ENCODE measurements at places on chromosomes 16 and 17.

DNA sequence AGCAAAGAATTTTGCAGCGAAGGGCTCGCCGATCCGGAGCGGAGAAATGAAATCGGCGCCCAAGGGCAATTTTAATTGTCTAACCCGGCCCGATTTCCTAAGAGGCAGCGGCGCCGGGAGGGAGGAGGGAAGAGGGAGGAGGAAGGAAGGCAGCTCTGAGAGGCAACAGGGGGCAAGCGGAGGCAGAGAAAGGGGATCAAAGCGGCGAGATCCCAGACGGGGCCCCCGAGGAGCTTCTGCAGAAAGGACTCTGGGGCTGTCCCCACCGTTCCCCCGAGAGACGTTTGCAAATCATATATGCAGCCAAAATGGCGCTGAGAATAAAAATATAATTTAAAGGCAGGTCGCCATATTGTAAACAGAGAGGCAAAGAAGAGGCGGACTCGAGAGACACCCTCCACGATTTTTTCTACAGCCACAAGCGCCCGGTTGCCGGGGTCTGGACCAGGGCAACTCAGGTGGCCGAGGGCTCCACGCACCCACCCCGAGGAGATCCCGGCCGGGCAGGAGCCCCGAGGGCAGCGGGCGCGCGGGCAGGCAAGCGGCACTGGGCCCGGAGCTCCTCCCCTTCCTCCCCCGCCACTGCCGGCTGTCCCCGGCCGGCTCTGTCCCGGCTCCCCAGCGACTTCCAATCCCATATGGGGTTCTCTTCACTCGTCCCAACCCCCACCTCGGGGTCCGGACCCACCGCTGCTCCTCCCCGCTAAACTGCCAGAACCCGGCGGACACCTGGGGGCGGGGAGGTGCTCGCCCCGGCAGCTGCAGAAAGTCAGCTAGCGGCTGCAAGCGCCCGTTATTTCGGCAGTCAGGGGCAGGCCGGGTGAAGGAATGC lies 1.9 kb downstream of the PHF12 start:
- DNase-seq, result peak; percentile 72

DNA sequence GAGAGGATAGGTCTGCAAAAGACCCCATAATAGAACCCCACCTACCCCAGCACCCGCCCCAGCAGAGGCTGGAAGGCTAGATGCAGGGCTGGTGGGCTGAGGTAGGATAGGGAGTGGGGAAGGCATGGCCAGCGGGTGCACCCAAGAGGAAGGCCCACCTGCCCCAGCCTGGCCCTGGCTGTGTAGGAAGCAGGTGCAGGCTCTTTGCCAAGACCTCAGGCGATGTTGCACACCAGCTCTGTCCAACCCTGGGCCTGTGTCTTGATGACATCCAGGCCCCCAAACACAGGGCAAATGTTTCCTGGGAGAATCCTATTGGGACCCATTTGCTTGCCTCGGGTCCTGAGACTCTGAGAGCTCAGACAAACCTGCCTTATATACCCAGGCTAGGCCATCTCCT lies 12.2 kb downstream of the UNC119 start:
- DNase-seq, result no peak

GRCh38 chr17:47728214-47728877 lies 4.7 kb upstream of the TBX21 start:
- DNase-seq, result no peak

GRCh38 chr16:1620391-1620790 lies 8.2 kb downstream of the CRAMP1 start:
- DNase-seq, result peak; percentile 32

DNA sequence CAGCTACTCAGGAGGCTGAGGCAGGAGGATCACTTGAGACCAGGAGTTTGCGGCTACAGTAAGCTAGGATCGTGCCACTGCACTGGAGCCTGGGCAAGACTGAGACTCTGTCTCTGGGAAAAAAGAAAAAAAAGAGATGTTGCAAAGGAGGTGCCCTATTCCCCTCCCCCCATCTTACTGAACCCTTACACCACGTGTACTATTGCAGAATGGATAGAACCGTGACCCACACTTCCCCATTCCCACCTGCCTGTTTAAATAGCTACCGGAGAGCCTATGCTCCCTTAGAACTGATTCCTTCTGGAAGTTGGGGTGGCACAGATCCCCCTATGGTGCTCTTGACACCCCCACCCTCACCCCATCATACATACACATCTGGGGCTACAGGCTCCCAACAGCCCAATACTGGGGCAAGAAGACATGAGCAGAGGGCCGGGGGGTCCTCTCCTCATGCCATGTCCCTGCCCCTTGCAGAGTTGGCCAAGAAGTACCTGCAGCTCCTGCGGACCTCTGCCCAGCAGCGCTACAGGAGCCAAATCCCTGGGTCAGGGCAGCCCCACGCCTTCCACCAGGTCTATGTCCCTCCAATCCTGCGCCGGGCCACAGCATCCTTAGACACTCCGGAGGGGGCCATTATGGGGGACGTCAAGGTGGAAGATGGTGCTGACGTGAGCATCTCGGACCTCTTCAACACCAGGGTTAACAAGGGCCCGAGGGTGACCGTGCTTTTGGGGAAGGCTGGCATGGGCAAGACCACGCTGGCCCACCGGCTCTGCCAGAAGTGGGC lies 35.7 kb downstream of the NLRC5 start:
- DNase-seq, result no peak

GRCh38 chr16:64696866-64697265 lies 425.0 kb downstream of the CDH11 start:
- no peak for DNase-seq

DNA sequence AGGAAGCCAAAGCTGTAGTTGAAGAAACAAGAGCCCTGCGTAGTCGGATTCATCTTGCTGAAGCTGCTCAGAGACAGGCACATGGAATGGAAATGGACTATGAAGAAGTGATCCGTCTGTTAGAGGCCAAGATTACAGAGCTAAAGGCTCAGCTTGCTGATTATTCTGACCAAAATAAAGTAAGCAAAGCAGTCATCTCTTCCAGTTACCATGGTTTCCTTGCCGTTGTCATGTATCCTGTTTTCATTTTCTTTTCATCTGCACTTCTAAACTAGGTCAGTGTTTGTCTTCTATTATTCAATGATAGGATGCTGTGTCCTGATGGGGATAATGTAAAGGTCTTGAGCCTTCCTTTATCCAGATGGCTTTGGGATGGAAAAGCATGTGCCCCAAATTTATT lies 104.3 kb downstream of the STXBP4 start:
- no peak for DNase-seq

DNA sequence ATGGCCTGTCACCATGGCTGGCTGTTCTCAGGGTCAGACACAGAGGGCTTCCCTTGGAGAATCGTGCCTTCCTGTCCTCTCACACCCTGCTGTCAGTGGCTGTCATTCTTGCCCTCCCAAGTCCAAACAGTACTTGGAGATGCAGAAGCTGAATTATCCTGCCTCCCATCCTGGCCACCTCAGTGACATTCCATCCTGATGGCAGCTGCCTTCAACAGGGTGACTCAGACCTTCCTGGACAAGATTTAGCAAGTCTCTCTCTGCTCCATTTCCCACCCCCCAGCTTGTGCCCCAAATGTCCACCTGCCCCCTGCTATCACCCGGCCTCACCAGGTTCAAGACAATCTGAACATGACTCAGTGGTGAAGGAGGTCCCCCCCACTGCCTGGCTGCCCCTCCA lies 4.8 kb upstream of the KRT36 start:
- no peak for DNase-seq

- DNase-seq, result no peak
These were observed 869.5 kb upstream of the SOX9 start for GRCh38 chr17:71251276-71251675.

DNA sequence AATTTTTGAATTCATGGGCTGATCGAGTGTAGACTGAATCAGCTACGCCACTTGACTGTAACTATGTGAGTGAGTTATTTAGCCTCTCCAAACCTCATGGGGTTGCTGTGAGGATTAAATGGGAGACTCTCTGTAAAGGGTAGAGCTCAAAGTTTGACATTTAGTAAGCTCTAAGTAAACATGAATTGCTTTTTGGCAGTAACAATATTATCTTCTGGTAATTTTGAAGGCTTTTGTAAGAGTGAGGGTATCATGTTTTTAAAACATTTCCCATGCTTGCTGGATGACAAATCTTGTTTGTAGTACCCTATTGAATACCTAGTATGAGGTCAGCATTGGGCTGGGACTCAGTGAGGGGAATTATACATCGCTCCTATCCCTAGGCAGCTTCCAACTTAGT lies 35.3 kb downstream of the MRTFB start:
- DNase-seq, result no peak

- DNase-seq, result no peak
These were observed 11.9 kb downstream of the TBX2 start for GRCh38 chr17:61411261-61412142.

DNA sequence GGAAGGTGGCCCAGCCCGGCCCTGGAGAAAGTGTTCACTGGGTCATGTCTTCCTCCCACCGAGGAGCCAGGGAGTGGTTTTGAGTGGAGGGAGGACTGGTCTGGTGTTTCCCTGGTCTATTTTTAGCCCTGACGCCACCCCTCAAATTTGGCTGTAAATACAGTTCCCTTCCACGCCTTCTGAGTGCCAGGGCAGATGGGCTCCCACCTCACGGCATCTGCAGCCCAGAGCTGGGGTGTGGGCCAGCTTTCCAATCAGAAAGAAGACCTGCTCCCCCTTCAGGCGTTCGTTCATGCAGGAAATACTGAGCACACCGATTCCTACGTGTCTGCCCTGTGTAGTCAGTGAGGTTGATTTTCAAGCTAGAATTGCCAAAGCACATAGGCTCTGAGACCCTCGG lies 53.7 kb downstream of the SNX20 start:
- DNase-seq, result peak; percentile 36

GRCh38 chr17:77304746-77305473 lies 164.1 kb downstream of the SEC14L1 start:
- DNase-seq, result no peak

DNA sequence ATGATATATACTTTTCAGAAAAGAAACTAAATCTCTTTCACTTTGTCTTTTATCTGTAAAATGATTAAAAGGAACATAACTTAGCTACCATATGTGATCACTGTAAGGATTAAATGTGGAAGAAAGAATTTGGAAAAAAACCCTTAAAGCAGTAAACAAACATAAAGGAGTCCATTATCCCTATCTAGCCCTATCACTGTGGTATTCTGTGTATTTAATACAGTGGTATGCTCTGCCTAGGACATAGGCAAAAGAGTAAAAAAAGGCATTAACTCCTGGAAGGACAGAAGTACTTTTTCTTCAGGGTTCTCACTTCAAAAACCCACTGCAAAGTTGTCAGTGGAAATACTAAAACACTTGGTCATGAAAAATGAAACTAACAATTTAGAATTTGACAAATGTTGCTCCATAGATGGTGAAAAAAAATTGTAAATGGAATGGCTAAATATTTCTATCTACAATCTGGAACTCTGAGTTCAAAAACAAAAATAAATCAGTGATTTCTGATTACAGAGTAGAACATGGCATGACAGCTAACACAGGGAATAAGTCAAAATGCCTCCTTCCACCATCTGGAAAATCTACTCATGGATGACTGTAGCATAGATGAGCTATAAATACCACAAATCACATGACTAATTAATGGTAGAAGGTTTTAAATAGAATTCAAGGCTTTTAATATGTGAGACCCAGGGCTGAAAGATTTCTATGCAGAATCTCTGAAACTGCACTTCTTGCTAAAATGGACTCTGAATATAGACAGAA lies 140.1 kb downstream of the ITFG1 start:
- no peak for DNase-seq

GRCh38 chr17:65071861-65072260 lies 15.3 kb upstream of the GNA13 start:
- DNase-seq, result no peak

GRCh38 chr16:19744670-19745069 lies 26.6 kb downstream of the IQCK start:
- no peak for DNase-seq

GRCh38 chr17:63440770-63441335 lies 5.3 kb downstream of the CYB561 start:
- DNase-seq, result no peak

GRCh38 chr17:79645777-79646088 lies 34.9 kb upstream of the RBFOX3 start:
- no peak for DNase-seq

GRCh38 chr17:81612172-81612970 lies 24.5 kb downstream of the NPLOC4 start:
- DNase-seq, result no peak

- no peak for DNase-seq
These were observed 51.0 kb upstream of the IRX5 start for GRCh38 chr16:54879681-54880080.

DNA sequence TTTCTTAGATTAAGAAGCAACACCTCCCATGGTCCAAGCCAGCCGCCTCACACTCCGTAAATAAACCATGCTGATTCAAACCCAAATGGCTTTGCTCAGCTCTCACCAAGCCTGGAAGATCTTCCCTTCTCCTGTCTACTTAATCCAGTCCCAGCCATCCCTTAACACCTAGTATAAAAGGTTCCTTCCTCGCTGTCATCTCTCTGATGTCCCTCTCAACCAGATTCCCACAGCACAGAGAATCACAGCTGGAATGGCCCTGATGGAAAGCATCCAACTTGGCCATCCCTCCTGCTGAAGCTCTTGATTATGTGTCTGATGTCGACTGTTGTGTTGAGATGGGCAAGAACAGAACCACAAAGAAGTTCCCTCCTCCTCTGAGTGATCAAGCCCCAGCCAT lies 50.6 kb upstream of the ADCY9 start:
- DNase-seq, result no peak

- DNase-seq, result no peak
These were observed 3.6 kb downstream of the FOXN1 start for GRCh38 chr17:28509789-28510188.

DNA sequence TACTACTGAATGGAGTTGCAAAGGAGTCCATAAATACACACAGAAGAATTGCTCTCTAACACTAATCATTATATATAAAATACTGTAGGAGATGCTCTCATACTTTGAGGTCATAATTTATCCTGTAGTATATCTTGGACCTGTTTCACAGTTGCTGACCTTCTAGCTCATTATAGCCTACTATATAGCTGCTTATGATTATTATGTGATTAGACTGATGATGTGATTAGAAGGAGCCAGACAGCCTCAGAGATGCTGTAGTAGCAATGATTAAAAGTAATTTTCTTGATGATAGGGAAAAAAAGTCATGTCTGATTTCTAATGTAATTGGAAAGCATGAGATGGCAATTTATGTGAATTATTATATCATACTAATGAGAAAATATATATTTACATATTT lies 455.7 kb downstream of the CNTNAP4 start:
- no peak for DNase-seq

GRCh38 chr16:56871172-56871593 lies 6.2 kb downstream of the SLC12A3 start:
- peak; percentile 31 for DNase-seq

GRCh38 chr17:50944054-50944901 lies 78.1 kb upstream of the TOB1 start:
- peak; percentile 80 for DNase-seq

- DNase-seq, result no peak
These were observed 57.9 kb downstream of the BRIP1 start for GRCh38 chr17:61805399-61805798.

GRCh38 chr17:12667299-12667958 lies 1.7 kb downstream of the MYOCD start:
- DNase-seq, result no peak

DNA sequence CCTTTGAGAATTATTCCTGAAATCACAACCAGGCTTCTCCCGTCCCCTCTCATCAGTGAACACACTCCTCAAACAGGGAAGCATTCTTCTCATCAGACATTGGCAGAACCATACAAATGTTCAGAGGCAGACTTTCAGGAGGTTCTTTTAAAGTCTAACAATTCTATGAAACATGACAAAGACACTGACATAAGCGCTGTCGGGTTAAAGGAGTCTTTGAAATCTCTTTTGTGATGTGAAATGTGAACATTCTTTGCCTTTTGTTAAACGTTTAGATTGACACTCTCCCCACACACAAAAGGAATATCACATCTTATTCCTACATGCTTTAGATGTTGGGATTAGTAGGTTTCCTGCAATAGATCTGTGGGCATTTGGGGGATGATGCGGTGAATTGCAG lies 63.9 kb downstream of the NETO2 start:
- no peak for DNase-seq
